ENCODE measurements at places on chromosomes 2 and 18.

DNA sequence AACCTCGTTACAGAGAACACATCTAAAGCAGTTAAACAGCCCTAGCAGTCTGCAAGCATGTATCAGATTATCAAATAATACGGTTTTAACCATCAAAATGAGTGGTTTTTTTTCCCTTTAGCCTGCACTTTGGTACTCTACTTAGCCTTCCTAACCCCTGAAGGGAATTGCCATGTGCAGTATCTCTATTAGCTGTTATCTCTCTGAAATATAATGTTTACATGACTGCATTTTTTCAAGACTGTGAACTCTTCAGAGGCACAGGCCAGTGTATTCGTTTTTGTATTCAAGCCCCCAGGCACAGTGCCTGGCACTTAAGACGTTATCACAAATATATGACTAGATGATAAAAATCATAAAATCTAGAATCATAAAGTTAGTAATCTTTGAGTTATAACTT is 509.5 kb downstream of the PARD3B start:
- no peak for DNase-seq

- peak; percentile 95 for DNase-seq
Measured at GRCh38 chr2:43707255-43708015, 31.2 kb upstream of the C1GALT1C1L start.

DNA sequence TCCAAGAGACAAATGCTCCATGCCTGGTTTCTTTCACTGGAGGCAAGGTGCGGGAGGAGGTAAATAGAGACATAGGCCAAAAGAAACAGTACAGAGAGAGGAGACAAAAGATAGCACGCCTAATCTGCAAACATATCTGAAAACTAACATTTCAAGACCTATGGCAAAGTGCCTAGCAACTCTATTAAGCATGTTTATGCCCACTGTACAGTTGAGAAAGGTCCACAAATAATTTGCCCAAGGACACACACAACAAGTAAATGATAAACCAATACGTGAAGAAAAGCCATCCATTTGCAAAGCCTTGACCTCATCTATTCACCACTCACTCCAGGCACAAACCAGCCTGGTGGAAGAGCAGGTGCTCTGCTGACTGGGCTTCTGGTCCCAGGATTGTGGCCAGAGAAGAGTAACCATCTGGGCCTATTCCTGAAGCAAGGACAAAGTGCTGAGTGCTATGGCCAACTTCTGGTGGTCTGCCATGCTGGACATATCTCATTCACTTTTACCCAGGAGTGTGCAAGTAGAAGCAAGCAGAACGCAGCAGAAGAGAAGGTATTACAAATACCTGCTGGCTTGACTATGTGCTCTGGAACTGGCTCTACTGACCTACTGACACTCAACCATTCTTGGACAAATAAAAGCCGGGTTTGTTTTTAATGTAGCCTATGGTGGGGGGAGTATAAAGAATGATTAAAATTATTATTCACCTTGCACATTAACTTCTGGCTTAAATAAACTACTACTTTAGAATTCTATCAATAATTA is 25.3 kb downstream of the TMEM131 start:
- no peak for DNase-seq

GRCh38 chr2:84450288-84451227 is 8.5 kb downstream of the SUCLG1 start:
- DNase-seq = no peak

DNA sequence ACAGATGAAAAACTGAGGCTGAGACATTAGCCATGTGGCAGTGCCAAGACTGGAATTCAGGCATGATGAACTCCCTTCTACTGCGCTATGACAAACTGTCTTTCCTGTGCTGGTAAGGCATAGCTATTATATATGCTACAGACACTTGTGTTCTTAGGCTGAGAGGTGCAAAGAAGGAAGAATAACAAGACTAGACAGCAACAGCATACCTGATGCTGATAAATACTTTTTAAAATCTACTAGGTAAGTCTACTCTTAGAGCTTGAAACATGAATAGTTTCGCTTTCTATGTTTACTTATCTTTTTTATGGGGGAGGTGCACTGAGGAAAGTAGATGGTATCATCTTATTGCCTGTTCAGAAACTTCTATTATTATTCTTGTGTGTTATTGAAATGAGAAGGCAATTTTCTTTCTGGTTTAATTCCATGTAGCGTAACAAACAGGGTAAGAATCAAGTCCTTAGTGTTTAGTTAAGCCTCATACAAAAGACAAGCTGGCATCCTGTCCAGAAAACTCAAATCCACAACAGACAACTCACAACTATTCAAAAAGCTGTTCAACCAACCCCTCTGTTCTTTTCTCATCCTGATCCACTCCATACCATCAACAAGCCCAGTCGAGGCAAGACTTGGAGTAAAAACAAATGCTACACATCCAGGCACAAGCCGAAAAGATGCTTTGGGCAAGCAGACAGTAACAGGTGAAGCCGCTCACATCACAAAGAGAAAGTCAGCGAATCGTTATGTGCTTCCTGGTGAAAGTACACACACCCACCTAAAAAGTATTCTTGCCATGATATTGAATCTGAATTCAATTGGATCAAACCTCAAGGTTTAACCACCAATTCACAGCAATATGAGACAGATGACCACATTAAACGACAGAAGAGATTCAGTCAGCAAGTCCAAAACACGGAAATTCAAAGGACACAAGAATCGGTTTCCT is 1.5 kb downstream of the TTC32 start:
- no peak for DNase-seq

- no peak for DNase-seq
Measured at GRCh38 chr2:97741251-97741650, 27.9 kb downstream of the ZAP70 start.

- DNase-seq = no peak
Measured at GRCh38 chr2:147679955-147680531, 164.8 kb upstream of the ACVR2A start.

DNA sequence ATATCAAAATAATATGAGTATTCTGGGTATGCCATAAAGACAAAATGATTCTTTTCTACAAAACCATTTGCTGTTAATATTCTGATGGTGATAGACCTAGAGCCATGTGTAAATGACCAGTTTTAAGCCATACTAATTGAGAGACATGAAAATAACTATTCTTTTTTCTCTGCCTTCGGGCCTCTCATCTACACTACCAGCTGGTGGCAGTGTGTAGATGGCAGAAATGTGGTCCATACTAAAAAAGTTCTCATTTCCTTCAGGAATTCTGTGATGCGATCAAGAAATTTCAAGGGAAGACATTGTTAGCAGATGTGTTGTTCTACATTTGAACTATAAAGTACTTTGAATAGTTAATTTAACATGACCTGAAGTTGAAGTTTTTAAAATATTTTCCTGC is 485.2 kb downstream of the TRIB2 start:
- DNase-seq = no peak

DNA sequence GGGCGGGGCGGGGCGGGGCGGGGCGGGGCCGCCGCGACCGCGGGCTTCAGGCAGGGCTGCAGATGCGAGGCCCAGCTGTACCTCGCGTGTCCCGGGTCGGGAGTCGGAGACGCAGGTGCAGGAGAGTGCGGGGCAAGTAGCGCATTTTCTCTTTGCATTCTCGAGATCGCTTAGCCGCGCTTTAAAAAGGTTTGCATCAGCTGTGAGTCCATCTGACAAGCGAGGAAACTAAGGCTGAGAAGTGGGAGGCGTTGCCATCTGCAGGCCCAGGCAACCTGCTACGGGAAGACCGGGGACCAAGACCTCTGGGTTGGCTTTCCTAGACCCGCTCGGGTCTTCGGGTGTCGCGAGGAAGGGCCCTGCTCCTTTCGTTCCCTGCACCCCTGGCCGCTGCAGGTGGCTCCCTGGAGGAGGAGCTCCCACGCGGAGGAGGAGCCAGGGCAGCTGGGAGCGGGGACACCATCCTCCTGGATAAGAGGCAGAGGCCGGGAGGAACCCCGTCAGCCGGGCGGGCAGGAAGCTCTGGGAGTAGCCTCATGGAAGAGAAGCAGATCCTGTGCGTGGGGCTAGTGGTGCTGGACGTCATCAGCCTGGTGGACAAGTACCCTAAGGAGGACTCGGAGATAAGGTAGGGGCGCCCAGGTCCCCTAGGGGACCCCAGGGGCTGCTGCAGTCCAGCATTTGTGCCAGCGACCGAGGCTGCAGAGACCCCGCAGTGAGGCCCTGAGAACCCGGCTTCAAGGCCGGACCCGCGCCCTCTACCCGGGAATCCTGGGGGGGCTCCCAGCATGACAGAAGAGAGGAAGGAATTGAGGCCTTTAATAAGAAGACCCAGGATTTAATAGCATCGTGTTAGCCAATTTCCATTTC is at the start of gene KHK:
KHK (plus strand) TSS at position 49 of the 870 bp plus-strand sequence; CDS start at position 537, 488 bp downstream.
- no peak for DNase-seq

- DNase-seq = no peak
Measured at GRCh38 chr2:16014802-16015201, 74.5 kb downstream of the MYCN start.

DNA sequence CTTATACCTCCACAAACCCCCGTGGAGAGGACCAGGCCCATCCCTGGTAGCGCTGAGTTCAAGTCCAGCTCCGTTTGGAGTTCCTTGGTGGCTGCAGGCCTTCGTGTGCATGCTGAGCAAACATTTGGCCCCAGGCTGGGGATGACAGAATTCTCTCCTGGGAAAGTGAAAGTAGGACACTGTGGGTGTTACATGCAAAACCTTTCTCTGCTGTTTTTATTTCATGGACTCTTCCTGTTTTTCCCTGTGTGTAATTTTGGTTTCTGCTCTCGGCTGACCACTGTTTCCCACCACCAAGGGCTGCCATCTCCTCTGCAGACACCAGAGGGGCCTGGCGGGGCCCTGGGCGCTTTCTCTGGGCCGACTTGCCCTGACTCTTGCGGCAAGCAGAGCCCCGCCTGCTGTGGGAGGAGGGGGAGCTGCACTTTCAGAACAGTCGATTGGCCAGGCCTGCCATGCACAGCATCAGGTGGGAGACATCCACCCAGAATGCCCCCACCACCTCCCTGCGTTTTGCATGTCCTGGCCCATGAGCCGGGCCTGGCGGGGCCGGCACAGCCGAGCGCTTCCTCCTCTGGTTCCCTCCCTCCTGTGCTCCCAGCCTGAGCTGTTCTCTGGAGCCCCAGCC is 102.4 kb downstream of the CABLES1 start:
- peak; percentile 56 for DNase-seq

GRCh38 chr2:207802650-207803049 is 32.9 kb upstream of the FZD5 start:
- no peak for DNase-seq

DNA sequence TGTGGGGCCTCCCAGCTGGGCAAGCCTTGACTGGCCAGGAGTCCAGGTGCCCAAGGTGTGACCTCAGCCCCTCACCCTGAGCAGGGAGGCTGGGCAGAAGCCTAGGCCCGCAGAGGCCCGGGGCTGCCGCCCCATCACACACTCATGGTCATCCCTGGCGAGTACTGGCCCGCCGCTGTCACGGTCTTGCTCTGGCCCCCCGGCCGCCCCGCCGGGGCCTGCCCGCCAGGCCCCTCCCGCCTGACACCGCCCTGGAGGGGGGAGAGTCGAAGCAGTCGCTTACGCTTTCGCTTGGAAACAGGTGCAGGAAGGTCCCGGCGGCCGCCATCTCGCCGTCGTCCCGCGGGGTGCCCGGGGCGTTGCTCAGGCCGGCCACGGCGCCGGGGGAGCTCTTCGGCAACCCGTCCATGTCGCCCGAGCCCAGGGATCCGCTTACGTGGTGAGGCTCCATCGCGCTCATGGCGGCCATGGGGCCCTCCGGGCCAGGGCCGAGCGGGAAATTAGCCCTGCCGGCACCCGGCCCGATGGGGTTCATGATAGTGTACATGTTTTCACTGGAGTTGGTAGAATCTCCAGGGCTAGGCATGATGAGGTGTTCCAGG is 26.6 kb upstream of the ANKRD62 start:
- no peak for DNase-seq

DNA sequence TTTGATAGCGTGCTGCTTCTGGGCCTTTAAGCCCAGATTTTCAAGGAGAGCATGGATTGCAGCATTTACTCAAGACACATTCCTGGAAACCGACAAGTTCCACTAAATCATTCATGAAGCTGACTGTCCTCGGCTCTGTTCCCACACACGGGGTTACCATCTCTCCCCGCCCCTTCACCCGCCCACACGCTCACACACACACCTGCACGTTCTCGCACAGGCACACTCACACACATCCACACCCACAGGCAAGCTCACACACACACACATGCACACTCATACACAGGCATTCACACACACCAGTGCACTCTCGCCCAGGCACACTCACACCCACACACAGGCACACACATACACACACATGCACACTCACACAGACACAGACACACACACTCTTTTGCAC is 150.0 kb upstream of the AGAP1 start:
- DNase-seq = peak; percentile 86

DNA sequence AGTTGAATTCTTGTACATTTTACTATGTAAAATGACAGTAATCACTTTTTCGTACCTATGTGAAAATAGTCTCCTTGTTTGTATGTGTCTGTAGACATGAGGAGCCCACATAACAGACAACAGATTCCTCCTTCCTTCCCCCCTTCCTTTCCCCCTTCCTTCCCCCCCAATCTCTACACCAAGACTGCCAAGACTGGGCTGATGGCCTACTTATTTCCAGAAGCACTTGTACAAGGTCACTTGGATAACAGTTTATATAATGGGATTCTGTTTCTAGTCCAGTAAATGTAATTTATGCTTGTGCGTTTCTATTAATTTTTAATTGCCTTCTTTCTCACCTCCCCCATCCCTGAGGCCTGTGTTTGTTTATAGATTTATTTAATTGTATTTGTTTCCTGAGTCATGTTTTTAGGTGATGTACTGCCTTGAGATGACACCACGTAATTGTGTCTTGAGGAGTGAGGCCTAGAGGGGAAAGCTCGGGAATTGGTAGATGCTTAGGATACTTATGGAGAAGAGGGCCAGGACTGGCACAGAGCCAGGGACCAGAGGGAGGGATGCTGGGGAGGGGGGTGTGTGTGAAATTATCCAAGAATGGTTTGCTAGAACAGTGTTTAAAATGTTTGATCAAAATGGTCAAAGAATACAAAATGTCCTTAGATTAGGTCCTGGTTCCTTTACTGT is 12.3 kb downstream of the B3GNT2 start:
- no peak for DNase-seq

GRCh38 chr2:210269148-210269547 is 43.9 kb upstream of the ACADL start:
- DNase-seq = no peak

DNA sequence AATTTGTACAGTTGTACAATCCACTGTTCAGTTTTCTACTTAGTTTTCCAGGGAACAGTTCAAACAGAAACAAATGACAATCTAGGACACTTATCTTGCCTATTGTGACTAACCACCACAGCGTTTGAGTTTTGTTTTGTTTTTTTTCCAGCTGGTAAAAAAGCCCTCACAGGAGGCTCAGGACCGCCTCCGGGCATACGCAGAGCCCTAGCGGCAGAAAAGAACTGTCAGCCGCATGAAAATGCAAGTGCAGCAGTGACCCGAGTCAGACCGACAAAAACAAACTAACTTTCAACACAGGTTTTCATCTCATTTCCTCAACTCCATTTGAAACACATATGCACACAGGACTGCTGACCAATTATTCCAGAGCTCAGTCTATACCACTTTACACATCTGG is 68.6 kb downstream of the STEAP3 start:
- no peak for DNase-seq

DNA sequence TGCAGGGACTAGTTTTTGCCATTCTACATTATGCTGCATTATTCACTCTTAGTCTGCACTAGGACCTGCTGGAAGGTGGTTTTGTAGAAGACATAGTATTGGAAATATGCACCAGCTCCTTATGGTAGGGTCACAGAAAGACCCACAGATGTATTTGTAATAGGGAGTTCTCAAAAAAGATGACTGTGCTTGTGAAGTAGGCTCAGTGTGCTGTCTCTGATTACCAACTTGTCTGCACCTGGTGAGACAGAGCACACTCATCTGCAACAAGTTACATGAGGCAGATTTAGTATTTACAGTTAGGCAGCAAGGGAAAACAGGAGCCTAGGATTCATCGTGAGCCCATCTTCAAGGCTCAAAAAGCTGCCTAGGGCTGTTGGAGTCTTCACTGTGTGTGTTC is 29.4 kb downstream of the RHBDD1 start:
- peak; percentile 8 for DNase-seq

Data from fibroblast of mammary gland (primary cell).